ENCODE measurements at places on chromosomes 3 and 15.

DNA sequence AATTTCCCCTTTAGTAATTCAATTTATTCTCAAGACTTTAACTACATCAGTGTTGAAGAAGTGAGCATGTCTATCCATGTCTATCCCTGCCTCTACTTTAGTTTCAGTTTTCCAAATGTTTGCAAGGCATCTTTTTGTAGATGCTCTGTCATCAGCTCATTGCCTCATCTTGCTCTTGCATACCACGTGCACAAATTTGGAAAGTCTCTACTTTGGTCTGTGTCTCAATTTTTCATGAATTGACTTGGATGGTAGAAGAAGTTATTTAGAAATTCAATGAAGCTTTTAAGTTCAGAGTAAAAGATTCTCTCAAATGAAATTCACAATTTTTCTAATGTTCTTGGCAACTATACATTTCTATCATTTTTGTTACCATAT is 55.3 kb downstream of the CLDN1 start:
- no peak for DNase-seq

DNA sequence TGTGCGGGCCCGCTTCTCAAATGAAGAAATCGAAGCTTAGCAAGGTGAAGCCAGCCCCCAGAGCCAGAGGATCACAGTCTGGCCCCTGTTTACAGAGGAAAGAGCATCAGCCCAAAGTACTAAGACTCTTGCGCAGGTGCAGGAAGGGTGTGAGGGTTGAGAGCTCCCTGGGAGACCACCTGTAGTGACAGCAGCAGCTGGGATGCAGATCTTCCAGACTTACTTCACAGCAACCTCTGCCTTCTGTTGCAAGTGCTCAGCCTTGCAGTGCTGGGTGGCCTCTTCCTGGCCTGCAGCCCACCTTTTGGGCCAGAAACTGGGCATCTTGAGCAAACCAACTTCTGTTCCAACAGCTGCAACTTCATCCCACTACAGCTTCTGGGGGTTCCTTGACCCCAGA is 19.7 kb downstream of the SPATA12 start:
- no peak for DNase-seq

DNA sequence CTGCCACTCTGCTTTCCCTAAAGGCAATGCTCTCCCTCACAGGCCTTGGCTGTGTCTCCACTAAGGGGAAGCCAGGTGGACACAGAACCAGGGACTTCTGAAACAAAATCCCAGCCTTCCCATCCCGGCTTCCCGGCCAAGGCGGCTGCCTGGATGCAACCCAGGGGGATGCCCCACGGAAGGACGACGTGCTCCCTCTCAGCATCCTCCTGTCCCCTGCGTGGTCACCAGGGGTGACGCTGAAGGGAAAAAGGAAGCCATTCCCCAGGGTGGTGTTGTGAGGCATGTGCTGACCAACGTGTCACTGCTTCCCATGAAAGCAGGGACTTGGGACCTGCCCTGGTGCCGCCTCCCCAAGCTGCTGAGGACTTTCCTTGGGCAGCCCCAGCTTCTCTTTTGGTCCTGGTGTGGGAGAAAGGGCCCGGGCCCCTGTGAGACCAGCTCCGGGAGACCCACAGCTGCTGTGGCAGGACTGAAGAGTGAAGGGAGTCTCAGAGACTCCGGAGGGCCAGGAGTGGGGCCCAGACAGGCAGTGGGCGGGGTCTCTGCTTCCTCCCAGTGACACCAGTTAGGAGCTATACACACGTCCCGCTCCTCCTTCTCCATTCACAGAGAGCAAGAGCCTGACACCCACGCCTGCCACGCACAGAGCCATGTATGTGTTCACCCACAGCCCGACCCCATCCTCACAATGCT is 139.2 kb downstream of the NUP210 start:
- DNase-seq: no peak

DNA sequence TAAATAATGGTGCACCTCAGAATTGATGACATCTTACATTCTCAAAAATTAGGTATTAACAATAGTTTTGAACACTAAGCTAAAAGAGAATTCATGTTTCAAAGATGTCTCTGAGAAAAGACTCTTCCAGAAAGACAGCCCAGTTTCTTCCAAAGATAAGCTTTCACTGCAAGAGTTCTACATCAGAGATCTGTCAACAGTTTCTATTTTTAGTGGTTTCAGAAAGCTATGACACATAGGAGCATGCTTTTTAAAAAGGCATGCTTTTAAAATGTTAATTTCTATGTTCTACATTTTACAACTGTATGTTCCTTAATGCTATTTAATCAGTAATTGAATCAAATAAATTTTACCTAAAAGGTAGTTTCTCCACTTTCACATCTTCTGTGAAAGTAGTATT is 88.2 kb downstream of the PLOD2 start:
- no peak for DNase-seq

- peak; percentile 8 for DNase-seq
Measured at GRCh38 chr3:5426094-5426883, 238.8 kb downstream of the EDEM1 start.

DNA sequence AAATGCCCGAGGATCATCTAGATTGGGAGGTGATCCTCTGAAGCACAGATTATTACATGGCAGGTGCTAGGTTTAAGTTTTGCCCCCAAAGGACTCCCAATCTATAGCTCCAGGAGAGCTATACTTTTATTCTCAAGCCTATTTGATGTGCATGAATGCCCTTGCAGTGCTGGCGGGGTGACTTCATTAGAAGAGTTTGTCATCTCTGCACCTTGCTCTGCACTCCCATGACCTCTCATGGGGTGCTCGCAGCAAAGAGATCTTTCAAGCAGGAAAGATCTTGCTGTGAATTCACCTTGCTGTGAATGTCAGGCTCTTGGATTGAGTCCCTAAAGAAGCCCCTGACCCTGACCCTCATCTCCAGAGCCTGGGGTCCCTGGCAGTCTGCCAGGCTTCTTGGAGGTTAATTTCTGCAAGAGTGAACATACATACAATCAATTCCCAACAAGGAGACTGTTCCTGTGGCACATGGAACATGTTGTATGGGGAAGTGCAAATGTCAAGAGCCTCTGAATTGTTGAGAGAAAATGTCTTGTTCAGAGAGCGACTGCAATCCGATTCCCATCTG is 45.9 kb downstream of the FAM43A start:
- DNase-seq: no peak

DNA sequence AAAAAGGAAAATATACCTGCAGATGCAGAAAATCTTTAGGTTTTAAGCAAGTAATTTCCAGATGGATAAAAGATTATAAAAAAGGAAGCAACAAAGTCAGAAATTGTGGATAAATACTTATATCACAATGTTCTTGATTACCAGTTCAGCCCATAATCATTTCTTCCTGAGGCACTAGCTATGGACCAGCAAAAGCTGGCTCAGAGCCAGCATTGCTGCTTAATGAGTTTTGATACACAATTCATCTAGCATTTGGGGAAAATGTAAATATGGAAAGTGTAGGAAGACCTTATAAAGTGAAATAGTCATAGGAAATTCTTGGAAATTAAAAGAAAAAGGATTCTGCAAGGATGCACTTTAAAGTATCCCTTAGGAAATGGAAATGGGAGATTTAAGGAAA is 168.3 kb upstream of the GBE1 start:
- no peak for DNase-seq

- no peak for DNase-seq
Measured at GRCh38 chr3:121430664-121431215, 115.0 kb downstream of the POLQ start.

GRCh38 chr3:42839616-42840015 is 30.4 kb downstream of the ACKR2 start:
- DNase-seq: peak; percentile 39

DNA sequence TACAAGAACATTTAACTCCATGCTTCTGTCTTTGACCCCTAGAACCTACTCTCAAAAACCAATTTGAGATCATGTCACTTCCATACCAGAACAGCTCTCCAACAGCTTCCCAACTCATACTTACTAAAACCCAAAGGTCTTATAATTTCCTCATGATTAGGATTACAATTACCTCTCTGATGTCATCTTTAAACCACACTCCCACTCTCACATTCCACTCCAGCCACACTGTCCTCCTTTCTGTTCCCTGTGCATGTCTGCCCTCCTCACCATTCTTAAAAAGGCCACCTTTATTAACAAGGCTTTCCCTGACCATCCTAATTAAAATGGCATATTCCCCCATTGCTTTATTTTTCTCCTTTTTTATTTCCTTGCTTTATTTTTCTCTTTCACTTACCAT is 18.9 kb downstream of the PHC3 start:
- DNase-seq: peak; percentile 7

DNA sequence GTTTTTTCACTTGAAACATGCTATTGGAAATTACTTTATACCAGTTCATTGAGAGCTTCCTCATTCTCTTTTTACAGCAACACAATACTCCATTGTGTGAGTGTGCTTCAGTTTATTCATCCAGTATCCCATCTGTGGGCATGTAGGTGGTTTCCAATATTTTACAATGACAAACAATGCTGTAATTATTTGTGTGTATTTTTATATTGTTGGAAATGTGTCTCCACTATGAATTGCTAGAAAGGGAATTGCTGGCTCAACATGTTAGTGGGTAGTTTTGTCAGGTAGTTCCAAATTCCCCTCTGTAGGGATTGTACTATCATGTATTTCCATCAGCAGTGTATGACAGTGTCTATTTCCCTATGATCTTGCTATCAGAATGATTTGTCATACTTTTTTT is 65.8 kb upstream of the MAGI1 start:
- no peak for DNase-seq

- DNase-seq: no peak
Measured at GRCh38 chr3:148923592-148923991, 58.5 kb downstream of the CPA3 start.

All from NCI-H226 (cell line).